Endothelial cell (in vitro differentiated cells): ENCODE measurements at places on chromosomes 5 and 9.

- no peak for DNase-seq
Measured at GRCh38 chr9:127878652-127879390, 1.3 kb upstream of the AK1 start.

DNA sequence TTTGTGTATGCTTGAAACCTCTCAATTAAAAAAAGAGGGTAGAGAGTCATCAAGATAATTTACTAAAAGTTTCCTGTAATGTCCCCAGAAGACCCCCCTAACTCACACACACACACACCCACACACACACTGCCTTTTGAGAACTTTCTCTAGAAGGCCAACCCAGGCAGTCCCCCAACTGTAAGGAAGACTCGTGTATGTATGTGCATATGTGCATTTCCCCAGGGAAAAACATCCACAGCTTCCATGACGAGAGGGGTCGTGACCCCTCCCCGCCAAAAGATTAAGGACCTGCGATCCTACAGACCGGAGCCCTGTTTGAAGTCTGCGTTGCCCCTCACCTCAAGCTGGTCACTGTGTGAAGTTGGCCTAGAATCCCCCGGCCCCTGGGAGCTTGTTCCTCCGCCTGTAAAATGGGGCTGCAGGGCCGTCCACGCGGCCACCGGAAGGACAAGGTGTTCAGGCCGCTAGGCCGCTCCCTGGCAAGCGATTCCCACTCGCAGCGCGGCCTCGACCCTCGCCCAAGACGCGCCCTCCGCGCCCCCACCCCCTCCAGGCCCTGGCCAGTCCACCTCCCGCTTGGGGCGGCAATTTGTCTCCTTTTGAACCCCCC, 435 bp upstream of the CDX1 start:
- no peak for DNase-seq

GRCh38 chr9:108142504-108143201, 653.1 kb upstream of the KLF4 start:
- peak; percentile 7 for DNase-seq

DNA sequence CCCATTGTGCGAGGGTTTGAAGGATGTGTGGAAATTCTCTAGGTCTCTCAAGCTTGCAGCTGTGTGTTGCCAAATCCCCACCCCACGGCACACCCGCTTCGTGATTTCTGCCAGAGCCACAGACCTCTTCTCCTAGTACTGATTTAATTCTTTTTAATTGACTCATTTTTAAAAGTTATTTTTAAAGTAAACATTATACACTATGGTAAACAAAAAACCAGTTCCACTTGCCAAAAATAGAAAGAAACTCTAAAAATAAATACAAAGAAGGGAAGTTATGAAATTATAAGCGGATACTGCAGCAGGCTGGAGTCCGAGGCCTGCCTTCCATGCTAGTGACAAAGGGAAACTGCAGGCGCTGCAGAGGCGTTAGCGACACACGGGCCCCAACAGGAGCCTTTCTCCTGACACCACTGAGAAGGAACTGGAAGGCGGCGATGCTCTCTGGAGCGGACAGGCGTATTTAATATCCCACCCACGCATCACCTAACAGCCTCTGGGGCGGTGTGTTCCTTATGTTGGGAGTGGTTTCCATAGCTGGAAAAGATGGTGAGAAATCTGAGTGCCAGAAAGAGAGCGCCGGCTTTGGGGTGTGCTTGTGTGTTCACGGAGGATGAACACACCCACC, 122.5 kb downstream of the COL23A1 start:
- DNase-seq, result no peak

DNA sequence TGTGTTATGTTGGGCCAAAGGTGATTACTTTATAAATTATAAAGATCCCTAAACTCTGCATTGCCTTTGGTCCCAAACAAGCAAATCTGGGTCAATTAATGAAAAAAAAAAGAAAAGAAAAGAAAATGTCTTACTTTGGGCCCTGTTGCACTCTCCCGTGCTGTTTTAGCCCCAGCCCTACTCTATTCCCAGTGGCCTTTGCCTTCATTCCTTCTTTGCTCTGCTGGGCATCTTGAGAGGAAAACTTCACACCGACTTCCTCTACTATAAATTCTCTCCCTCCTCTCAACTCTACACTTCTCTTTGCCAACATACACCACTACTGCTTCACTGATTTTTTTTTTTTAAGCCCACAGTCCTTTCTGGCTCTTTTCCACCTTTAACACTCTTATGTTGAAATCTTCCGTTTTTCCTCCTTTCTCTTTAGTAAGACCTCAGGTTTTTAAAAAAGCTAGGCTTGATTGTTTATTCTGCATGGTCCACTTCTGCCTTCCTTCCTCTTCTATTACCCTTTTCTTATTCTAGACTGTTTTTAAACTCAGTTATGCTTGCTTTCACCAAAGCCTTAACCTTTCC, 4.5 kb upstream of the MSMP start:
- no peak for DNase-seq

DNA sequence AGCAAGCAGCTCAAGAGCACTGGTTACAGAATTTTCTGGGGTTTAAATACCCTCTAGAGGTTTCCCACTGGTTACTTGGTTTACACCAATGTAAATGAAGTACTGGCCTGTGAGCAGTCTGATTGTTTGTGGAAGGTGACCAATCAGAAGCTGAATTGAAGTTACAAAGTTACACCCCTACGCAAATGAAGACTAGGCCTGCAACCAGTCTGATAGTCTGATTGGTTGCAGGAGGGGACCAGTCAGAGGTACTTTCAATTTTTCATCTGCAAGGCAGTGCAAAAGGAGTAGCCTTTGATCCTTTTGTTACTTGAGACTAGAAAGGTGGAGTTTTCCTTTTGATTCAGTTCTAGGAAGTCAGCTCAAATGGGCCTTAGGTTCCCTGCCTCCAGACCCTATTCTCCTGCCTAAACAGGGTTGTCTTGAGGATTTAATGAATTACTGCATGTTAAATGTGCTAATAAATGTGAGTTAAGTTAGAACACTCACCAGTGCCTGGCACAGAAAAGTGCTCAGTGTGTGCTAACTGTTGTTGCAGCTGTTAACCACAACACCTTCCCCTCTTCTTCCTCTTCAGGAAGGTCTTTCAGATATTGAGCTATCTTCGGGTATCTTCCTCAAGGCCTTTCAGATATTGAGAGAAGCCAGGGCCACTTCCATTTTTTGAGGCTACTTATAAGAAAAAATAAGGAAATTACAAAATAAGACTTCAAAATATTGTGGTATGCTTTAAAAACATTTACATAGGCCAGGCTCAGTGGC, 32.1 kb upstream of the CLINT1 start:
- no peak for DNase-seq

DNA sequence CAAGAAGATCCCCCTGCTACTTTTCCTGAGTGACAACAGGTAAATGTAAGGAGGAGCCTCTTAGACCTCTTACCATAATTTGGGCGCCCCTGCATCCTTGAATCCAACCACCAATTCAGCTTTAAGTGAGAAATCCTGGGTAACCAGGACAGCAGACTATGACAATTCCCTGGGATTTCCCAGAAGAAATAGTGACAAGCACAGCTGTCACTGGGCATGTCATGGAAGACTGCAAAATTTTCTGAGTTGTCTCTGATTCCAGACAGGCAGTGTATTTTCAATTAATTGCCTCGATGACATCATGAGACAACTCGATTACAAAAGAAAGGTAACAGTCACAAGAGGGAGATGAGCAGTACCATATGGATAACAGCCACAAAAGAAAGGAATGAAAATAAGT, 256.9 kb downstream of the BNC2 start:
- no peak for DNase-seq

DNA sequence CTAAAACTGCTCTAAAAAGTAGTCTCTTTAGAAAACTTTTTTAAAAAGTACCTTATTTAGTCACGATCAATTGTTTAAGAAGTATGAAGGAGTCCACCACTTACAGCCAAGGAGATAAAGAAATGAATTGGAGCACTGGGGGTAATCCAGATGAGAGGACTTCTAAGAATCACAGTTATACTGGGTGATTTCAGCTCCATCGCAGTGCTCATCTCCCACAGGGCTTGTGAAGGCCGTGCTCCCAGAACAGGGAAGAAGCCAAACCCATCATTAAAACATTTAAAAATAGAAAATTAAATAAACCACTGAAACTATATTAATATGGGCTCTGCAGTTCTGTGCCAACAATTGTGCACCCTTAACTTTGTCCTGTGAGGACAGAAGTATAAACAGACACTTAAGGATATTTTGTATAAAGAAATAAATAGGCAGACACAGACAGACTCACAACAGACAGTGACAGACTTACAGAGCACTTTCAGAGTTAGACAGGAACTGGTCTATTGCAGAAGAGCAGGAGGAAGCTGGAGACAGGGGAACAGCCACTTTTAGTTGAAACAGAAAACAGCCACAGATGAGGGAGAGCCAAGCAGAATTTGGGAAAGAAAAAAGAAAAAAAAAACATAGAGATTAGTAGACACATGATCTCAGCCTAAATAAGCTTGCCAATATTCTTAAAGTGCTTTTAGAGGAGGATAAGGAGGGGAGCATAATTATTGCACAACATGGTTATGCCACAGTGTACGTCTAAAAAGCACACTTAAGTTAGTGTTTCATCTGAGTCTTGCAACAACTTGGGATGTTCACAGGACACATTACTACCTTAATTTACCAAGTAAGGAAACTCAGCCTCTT, 81.8 kb downstream of the FBXO38 start:
- DNase-seq, result no peak

GRCh38 chr5:146753641-146754040, 124.9 kb downstream of the PPP2R2B start:
- DNase-seq, result no peak

DNA sequence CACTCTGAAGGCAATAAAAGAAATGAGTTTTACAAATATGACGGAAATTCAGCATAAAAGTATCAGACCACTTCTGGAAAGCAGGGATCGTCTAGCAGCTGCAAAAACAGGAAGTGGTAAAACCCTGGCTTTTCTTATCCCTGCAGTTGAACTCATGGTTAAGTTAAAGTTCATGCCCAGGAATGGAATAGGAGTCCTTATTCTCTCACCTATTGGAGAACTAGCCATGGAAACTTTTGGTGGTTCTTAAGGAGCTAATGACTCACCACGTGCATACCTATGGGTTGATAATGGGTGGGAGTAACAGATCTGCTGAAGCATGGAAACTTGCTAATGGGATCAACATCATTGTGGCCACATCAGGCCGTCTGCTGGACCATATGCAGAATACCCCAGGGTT, 93.5 kb upstream of the RGMB start:
- no peak for DNase-seq

DNA sequence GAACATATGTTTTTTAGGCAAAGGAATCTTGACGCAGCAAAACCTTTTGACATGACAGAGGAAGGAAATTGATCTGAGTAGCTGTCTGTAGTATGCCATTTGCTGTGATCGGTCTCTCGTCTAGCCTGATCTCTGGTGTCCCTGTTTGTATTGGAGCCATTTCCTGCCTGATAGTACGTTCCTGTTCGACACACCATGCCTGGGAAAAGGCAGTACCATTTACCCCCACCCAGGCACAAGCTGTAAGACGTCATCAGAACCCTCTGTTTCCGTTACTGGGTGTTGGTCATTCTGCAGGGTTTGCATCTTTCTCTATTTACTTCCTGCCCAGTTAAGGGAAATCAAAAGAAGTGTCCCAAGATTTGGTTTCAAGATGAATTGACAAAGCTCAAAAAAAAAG, 129.7 kb downstream of the CEMIP2 start:
- DNase-seq, result peak; percentile 12

DNA sequence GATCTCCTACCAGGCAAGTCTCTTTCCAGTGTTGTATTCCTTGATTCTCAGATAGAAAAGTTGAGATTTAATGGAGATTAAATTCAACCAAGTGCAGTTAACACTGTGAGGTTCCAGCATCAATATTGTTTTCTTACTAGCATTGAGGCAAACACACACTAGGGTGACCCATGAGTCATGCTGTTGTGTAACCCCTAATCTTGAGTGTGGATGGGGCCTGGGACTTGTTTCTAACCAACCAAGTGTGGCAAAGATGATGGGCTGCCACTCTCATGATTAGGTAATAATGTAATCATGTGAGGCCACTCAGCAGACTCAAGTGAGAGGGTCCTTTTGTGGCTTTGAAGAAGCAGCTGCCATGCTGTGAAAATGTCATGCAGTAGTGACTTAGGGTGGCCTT, 394.2 kb downstream of the IRX2 start:
- no peak for DNase-seq

DNA sequence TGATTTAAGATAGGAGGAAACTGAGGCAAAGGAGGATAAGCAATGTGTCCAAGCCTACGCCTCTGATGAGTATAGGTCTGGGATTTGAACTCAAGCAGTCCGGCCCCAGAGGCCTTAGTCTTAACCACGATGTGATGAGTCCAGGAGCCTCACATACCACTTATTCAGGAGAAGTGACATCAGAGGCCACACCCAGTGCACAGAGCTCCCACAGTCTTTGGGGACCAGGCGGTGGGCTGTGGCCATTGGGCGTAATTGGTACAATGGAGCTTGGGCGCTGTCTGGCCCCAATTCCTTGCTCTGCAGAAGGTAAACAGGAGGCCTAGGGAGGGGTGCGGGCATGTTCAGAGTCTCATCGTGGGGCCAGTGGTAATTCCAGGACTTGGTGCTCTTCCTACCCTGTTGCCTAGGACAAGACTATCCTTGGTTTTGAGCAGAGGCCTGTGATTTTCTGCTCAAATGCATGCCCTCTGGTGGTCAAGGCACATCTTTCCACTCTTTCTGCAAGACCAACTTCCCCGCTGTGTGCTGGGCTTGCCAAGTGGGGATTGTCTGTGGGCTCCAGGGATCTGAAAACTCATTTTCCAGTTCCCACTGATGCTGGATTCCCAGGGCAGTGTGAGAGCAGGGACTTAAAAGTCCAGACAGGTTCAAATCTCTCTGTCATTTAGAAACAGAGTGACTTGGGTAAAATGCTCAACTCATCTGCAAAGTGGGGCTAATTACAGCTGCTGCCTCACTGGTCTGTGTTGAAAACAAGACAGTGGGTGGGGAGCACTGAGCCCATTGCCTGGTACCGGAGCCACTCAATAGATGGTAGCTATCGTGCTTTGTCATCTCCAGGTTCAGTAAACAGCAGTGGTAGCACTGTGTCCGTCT, 15.8 kb downstream of the NDST1 start:
- peak; percentile 40 for DNase-seq

DNA sequence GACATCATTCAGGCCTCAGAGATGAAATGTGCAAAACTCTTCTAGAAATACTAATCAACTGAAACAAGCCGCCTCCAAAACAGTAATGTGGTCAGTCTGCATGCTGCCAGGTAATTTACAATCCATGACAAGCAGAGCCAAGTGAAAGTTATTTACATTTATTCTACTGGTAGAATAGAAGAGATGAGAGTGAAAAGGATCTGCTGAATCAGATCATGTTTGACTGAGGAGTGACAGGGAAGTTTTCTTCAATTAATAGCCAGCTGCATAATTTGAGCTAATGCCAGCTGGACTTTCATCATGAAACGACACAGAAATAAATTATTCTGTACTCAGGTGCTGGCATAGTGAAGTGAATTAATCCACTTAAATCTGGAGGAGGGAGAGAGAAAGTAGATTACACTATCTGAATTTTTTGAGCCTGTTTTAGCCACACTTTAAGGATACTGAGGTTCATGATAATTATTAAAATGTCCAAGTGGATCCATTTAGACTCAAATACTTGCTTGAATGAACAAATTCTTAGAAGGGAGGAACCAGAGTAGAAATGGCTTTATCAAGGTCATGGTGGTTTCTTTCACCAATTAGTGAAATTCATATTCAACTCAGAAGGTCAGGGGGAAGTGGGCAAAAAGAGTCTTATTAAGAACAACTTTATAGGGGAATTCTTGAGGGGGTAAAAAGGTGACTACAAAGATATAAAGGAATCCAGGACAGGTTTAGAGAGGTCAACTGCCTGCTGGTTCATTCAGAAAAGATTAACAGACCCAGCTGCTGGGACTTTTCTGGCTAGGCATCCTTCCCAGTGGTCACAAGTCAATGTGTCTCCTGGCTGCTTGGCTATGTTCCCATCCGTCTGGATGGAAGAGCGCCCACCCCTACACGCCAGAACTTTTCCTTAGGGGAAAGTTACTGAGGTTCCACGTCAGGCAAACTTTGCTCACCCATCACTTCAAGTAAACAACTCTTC, 350.4 kb downstream of the PDE4D start:
- DNase-seq, result no peak
